Tibial nerve (tissue), 4 donors: ENCODE measurements at places on chromosomes 5 and 9. TPM values are rescaled to one million over a fixed set of nuclear protein-coding genes. Genes with fewer than 3 reads are reported as not detected.

FBP1 gene
- 6.9 TPM for total RNA-seq

SAPCD2 gene
- total RNA-seq: not detected

PCDHA9 gene
- 0.44 TPM for total RNA-seq

- H3K27ac ChIP-seq: no peak overlapping the region
- no peak for DNase-seq
- H3K36me3 ChIP-seq: no peaks in the 10 kb centered on the region
- no peaks in the 10 kb centered on the region for H3K27me3 ChIP-seq
- no peaks in the 10 kb centered on the region for H3K4me1 ChIP-seq
These were observed 177.8 kb upstream of the SGCD start for GRCh38 chr5:156149213-156149612.

SLC36A3 gene
- not detected for total RNA-seq

GRCh38 chr5:64585646-64586045 lies 79.8 kb downstream of the RGS7BP start:
- no peak for DNase-seq
- H3K36me3 ChIP-seq: no peaks in the 10 kb centered on the region
- H3K4me1 ChIP-seq: no peaks in the 10 kb centered on the region
- H3K27me3 ChIP-seq: no peaks in the 10 kb centered on the region
- no peak overlapping the region for H3K27ac ChIP-seq

DNA sequence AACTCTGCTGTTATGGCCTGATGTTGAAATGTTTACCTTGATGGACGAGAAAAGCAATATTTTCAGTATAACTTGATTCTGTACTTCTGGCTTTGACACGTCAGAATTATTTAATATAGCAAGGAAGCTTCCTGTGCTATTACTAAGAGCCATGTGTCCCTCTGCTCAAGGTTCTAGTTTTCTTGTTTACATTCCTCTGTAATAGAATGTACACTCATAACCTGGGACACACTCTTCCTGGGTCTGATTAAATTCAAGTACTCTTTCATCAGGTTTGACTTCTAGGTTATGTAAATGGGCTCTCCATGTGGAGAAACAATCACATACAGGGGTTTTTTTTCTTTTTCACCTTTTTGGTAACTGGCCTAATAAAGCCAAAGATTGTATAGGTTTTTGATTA lies 33.1 kb downstream of the GTF3C4 start:
- DNase-seq: no peak
- H3K27ac ChIP-seq: no peak overlapping the region
- H3K4me3 ChIP-seq: no peak overlapping the region

LRRC19 gene
- total RNA-seq: not detected

- no peaks in the 10 kb centered on the region for H3K27me3 ChIP-seq
- no peak overlapping the region for H3K4me3 ChIP-seq
- H3K36me3 ChIP-seq: no peaks in the 10 kb centered on the region
- no peak for DNase-seq
- peaks cover 13% of the 10 kb centered on the region for H3K4me1 ChIP-seq
These were observed 481.9 kb downstream of the ZNF608 start for GRCh38 chr5:124264499-124264898.

MTMR12 gene
- 39.0 TPM for total RNA-seq

DNA sequence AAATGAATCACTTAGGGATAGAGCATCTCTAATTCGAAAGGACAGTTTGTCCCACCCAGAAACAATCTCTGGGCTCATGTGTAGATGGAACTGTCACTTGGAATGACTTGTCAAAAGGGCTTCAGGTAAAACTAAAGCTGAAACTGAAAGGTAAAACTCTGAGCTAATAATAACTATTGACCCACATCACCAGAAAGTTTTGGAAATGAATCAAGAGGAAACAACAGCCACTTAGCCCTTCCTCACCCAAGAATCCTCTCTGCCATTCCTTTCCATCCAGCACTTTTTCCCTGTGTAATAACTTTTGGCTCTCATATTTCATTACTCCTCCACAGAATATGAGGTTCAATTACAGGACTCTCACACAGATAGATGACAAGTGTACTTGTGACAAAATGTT lies 14.0 kb upstream of the GLRX start:
- H3K4me3 ChIP-seq: no peak overlapping the region
- H3K4me1 ChIP-seq: peaks cover under 1% of the 10 kb centered on the region
- H3K27ac ChIP-seq: no peak overlapping the region
- H3K36me3 ChIP-seq: no peaks in the 10 kb centered on the region

DNA sequence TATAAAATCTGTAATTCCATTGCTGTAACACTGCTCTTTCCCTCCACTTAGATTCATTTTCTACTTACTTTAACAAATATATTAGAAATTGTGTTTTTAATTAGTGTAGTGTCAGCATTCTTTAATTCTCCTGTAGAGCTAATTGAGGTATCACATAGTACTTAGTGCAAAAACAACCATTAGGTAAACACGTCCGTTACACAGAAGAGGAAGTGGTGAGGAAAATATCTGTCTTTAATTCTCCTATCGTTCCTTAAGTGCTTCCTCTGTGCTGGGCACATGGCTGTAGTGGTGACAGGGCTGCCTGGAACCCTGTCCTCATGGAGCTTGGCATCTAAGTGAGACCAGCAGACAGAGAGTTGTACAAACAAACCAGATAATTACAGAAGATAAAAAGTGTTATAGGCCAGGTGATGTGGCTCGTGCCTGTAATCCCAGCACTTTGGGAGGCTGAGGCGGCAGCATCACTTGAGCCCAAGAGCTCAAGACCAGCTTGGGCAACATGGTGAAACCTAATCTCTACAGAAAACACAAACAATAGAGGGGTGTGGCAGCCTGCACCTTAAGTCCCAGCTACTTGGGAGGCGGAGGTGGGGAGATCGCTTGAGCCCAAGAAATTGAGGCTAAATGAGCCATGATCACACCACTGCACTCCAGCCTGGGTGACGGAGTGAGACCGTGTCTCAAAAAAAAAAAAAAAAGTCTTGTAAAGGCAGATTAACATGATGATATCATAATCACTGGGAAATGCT lies 36.4 kb downstream of the PARP8 start:
- no peaks in the 10 kb centered on the region for H3K36me3 ChIP-seq
- no peaks in the 10 kb centered on the region for H3K27me3 ChIP-seq
- no peak overlapping the region for H3K27ac ChIP-seq
- no peak overlapping the region for H3K4me3 ChIP-seq

GRCh38 chr5:2005101-2006041 lies 122.6 kb upstream of the IRX4 start:
- H3K36me3 ChIP-seq: no peaks in the 10 kb centered on the region
- H3K27ac ChIP-seq: no peak overlapping the region
- H3K4me1 ChIP-seq: no peaks in the 10 kb centered on the region
- H3K4me3 ChIP-seq: no peak overlapping the region
